ENCODE measurements at places on chromosomes 11 and 22. TPM values are rescaled to one million over a fixed set of nuclear protein-coding genes. Genes with fewer than 3 reads are reported as not detected.

TRIOBP gene
- total RNA-seq, result 160 TPM

C11orf58 gene
- total RNA-seq, result 187 TPM

GAL gene
- 0.59 TPM for total RNA-seq

ABCC8 gene
- total RNA-seq, result not detected

AIFM3 gene
- total RNA-seq, result 0.59 TPM

DNAJB7 gene
- not detected for total RNA-seq

MRGPRF gene
- 14.7 TPM for total RNA-seq

CHST1 gene
- total RNA-seq, result 0.59 TPM

C22orf42 gene
- total RNA-seq, result not detected

CHRNA10 gene
- 0.59 TPM for total RNA-seq

BLID gene
- total RNA-seq, result 46.5 TPM

SCGB1D2 gene
- not detected for total RNA-seq

GGTLC2 gene
- total RNA-seq, result not detected

TRIM48 gene
- not detected for total RNA-seq

LRP4 gene
- total RNA-seq, result 12.5 TPM

SFI1 gene
- total RNA-seq, result 15.7 TPM

CCDC90B gene
- total RNA-seq, result 76.0 TPM

C11orf86 gene
- total RNA-seq, result 0.30 TPM

PKDREJ gene
- not detected for total RNA-seq

HTR3A gene
- total RNA-seq, result not detected

OR2D2 gene
- 0.78 TPM for total RNA-seq

TRPC6 gene
- not detected for total RNA-seq

GRIA4 gene
- total RNA-seq, result not detected

MS4A8 gene
- not detected for total RNA-seq

ASPHD2 gene
- total RNA-seq, result 2.3 TPM

OR4X2 gene
- not detected for total RNA-seq

OR5D16 gene
- total RNA-seq, result not detected

CEP126 gene
- 0.89 TPM for total RNA-seq

SAA4 gene
- not detected for total RNA-seq

NFAM1 gene
- 0.09 TPM for total RNA-seq

KCNA4 gene
- not detected for total RNA-seq

SCGB1D4 gene
- not detected for total RNA-seq

BAD gene
- 48.1 TPM for total RNA-seq

P2RY6 gene
- 3.3 TPM for total RNA-seq

NLRP10 gene
- not detected for total RNA-seq

FREY1 gene
- 1.1 TPM for total RNA-seq

SLC39A13 gene
- total RNA-seq, result 70.4 TPM

CALCA gene
- not detected for total RNA-seq

FADS2 gene
- total RNA-seq, result 342 TPM

BBOX1 gene
- total RNA-seq, result not detected

OR10A2 gene
- not detected for total RNA-seq

VWCE gene
- 1.6 TPM for total RNA-seq

MFRP gene
- not detected for total RNA-seq

GDPD4 gene
- 0.69 TPM for total RNA-seq

C1QTNF4 gene
- total RNA-seq, result 0.05 TPM

FOLR2 gene
- total RNA-seq, result not detected

CSF2RB gene
- under 0.01 TPM for total RNA-seq

SEPTIN3 gene
- total RNA-seq, result 0.30 TPM

FOSL1 gene
- total RNA-seq, result 6.2 TPM

PRR33 gene
- total RNA-seq, result not detected

IFITM1 gene
- 0.42 TPM for total RNA-seq

OR8D4 gene
- total RNA-seq, result not detected

GLB1L2 gene
- total RNA-seq, result 0.32 TPM

CASP1 gene
- 14.8 TPM for total RNA-seq

KREMEN1 gene
- total RNA-seq, result 3.4 TPM

THY1 gene
- 713 TPM for total RNA-seq

Data from smooth muscle cell of the umbilical artery (primary cell).